ENCODE measurements at places on chromosomes 1 and 21.

- no peak for DNase-seq
Observed at GRCh38 chr1:243363832-243364231, 108.0 kb downstream of the SDCCAG8 start.

DNA sequence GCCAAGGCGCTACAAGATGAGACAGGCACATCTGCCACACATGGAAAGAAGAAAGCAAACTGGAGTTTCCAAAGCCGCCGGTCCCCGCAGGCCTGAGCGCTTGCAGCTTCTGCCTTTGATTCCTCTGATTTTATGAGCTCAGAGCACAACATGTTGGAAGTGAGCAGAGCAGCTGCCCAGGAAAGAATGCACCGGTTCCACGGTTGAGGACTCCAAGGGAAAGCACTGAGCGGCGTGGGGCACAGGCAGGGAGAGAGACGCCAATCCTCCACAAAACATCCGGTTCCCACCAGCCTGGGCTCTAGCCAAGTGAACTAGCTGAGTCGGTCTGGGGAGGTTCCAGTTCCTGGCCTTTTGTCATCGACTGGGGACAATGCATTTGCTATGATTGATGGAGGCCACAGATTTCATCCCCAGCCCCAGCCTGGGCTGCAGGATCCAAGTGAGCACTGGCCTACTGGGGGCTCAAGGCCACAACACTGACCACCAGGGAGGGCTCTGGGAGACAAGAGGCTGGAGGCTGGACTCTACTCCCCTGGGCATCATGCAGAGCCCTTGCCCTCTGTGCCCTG lies 253.1 kb upstream of the IRF2BP2 start:
- peak; percentile 48 for DNase-seq

- peak; percentile 32 for DNase-seq
Observed at GRCh38 chr1:12387641-12388040, 157.8 kb downstream of the VPS13D start.

DNA sequence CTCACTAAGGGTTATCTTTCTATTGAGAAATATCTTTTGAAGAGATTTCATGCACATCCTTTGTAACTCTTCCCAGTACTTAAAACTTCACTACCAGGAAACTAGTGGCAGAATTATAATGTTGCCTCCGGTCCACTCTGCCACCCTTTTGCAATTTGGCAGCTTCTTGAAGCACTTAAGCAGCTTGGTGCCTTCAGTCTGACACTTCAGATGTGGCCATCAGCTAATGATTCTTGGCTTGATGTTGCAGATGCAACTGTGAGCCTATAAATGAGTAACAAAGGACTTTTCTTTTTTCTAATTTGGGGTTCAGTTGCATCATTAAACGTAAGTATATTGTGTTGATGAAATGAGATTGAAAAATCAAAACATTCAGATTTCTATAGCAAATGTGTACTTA lies 187.5 kb upstream of the C21orf91 start:
- DNase-seq: no peak

DNA sequence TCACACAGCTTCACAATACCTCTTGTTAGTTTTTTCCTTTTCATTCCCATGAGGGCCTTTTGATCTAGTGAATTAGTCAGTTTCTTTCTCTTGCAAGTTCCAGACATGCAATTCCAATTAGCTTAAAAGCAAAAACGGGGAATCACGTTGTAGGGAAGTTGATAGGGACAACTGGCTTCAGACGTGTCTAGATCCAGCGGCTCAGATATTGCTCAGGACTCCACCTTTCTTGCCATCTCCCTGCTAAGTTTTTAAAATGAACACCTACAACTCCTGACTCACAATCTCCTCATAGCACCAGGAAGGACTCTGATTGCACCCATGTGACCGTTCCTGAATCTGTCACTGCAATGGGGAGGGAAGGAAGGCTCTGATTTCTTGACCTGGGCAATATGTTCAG lies 63.8 kb upstream of the ARHGAP29 start:
- peak; percentile 45 for DNase-seq

GRCh38 chr1:205228093-205228521 lies 361 bp downstream of the TMCC2 start:
- DNase-seq: no peak

DNA sequence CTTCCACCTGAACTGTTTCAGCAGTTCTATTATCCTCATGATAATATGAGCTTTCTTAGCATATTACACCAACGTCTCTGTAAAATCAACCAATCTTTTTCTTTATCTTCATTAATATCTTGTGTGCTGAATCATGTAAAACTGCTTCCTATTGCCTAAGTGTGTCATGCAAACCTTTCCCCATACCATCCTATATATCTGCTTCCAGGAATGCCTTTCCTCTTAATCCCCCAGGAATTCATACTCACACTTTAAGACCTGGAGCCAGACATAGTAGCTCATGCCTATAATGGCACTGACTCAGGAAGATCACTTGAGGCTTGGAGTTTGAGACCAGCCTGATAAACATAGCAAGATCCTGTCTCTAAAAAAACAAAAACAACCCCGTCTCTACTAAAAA lies 183.9 kb downstream of the NRIP1 start:
- DNase-seq: peak; percentile 92

GRCh38 chr1:46370214-46370633 lies 23.9 kb upstream of the FAAH start:
- peak; percentile 53 for DNase-seq

GRCh38 chr1:187956975-187957374 lies 1128.2 kb downstream of the PLA2G4A start:
- DNase-seq: no peak

- DNase-seq: no peak
Observed at GRCh38 chr1:208280681-208281450, 36.7 kb upstream of the PLXNA2 start.

- peak; percentile 5 for DNase-seq
Observed at GRCh38 chr1:14255711-14256110, 342.8 kb upstream of the KAZN start.

GRCh38 chr1:108152782-108153222 lies 47.3 kb downstream of the SLC25A24 start:
- DNase-seq: no peak

- DNase-seq: no peak
Observed at GRCh38 chr1:168842916-168843315, 113.9 kb upstream of the DPT start.

DNA sequence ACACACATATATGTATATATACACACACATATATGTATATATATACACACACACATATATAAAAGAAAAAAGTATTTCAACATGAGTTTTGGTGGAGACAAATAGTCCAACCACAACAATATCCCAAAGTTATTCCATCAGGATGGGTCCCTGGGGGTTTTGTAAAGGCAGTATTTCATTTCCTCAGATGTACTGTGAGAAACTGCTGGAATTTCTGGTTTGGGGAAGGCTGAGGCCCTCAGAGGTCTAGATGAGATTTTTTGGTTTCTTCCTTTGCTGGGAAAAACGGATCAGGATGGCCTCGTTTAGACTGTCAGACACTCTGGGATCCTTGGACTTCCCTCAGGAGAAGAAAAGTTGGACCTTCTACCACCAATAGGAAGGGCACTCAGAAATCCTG lies 36.5 kb upstream of the TENT5B start:
- DNase-seq: no peak

- no peak for DNase-seq
Observed at GRCh38 chr1:208163539-208163938, 80.6 kb downstream of the PLXNA2 start.

DNA sequence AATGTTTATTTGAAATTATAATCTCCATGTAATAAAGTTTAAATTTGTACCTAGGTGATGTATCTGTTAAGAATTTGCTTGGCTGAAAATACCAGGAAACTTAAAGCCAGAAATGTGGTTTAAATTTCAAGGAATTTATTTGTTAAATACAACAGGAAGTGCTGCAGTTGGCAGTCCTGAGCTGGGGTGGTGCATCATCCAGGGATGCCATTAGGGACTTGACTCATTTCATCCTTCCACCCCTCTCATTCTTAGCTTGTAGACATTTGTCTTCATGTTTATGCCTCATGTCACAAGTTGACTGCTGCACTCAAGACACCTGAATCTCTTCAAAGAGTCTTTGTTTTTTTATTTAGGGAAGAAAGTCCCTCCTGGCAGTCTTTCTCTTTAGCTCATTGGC lies 175.9 kb downstream of the LHX8 start:
- DNase-seq: peak; percentile 43

GRCh38 chr21:37758982-37759381 lies 157.3 kb downstream of the KCNJ6 start:
- DNase-seq: peak; percentile 14

GRCh38 chr1:3170561-3171453 lies 101.8 kb downstream of the PRDM16 start:
- DNase-seq: peak; percentile 52

GRCh38 chr1:114641377-114641776 lies 28.5 kb downstream of the DENND2C start:
- DNase-seq: no peak

GRCh38 chr1:71587961-71588360 lies 507.1 kb upstream of the ZRANB2 start:
- peak; percentile 69 for DNase-seq

DNA sequence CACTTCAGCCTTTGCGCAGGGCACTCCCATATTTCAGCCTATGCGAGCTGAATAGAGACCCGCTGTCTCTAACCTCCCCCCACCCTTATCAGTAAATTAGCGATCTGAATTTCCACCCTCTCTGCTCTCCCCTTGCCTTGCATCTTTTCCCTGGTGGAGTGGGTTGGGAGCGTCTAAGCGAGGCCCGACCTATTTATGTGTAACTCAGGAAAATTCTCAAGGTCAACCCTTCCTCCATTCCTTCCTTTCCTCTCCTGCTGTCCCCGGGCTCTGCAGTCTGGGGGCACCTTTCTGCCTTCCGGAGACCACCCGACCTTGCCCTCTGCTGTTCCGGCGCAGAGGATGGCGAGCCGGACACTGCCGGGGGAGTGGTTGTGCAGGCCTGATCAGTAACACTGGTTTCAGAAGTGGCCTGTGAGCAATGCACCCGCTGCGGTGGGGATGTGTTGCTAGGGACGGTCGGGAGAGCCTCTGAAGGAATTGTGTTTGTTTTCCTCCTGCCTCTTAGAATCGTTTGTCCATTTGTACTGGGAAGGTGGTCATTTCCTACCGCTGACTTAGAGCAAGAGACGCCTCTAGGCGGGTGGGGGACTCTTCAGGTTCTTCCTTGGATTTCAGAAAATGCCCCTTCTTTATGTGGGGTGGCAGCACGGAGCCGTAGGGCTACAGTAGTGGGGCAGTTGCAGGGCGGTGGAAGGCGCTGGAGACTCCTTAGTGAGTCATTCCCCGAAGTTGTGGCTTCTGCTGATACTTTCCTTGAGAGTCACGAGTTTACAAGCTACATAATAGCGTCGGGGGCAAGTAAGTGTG lies 513 bp downstream of the MGST3 start:
- DNase-seq: peak; percentile 72

DNA sequence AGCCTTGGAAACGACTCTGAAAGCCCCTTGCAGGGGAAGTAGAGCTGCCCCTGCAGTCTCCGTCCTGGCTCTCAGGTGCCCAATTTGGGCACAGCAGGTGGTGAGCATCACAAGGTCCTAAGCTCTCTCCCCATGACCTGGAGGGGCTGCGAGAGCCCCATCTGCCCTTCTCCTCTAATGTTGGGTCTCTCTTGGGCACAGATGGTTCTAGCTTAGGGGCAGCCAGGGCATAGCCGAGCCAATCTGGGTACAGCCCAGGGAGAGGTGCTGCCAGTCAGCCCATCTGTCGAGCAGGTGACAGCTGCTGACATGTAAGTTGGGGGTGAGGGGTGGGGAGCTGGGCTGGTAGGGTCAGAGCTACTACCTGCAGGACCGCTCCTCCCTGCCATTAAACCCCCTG lies 50.7 kb downstream of the SYT2 start:
- no peak for DNase-seq

- peak; percentile 29 for DNase-seq
Observed at GRCh38 chr1:85258536-85259117, 835 bp downstream of the C1orf52 start.

- no peak for DNase-seq
Observed at GRCh38 chr1:194230351-194231144, 1044.1 kb upstream of the B3GALT2 start.

GRCh38 chr1:76480827-76481226 lies 386.5 kb upstream of the ST6GALNAC5 start:
- DNase-seq: no peak

DNA sequence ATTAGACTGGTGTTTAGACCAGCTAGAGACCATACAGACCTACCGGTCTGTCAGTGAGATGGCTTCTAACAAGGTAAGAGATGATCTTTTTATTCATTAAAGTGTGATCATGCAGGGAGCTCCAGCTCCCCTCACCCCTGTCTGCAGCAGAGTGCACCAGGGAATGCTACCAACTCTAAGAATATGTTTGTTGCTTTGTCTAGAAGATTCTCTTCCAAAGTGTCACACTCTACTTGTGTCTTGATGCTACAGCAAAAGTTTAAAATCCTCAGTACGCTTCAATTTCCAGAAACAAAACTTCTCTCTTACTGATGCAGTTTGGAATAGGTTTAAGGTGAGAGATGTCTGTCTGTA lies 201.4 kb upstream of the SGIP1 start:
- DNase-seq: no peak

GRCh38 chr1:223815020-223815853 lies 30.5 kb downstream of the TP53BP2 start:
- no peak for DNase-seq

GRCh38 chr1:156089704-156090103 lies 7.4 kb upstream of the MEX3A start:
- DNase-seq: no peak

DNA sequence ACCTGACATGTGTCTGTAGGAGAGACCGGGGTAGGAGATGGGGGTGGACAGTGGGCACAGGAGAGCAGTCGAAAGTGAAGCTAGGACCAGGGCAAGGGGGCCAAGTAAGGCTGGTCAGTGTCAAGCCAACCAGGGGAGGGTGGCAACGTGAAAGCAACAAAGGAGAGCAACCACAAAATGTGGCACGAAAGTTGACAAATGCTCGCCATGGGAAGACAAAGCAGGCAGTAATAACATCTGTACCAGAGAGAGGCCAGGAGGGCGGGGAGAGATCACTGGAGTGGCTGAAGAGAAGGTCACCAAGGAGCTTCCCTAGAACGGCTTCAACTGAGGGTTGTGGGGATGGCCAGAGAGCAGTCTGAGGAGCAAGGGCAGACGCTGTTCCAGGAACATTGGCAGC lies 17.0 kb downstream of the QSOX1 start:
- DNase-seq: no peak

GRCh38 chr1:202976633-202977032 lies 9.6 kb upstream of the CYB5R1 start:
- DNase-seq: no peak

DNA sequence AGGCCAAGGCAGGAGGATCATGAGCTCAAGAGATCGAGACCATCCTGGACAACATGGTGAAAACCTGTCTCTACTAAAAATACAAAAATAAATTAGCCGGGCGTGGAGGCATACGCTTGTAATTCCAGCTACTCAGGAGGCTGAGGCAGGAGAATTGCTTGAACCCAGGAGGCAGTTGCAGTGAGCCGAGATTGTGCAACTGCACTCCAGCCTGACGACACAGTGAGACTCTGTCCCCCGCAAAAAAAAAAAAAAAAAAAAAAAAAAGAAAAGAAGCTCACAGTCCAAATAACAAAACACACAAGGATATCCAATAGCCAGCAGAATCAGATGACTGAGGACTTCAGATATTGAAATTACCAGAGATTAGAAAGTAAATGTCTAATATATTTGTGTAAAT lies 11.8 kb downstream of the AHCTF1 start:
- DNase-seq: no peak

Data from fibroblast of the aortic adventitia (primary cell).